ENCODE measurements at places on chromosomes 1 and 21.

- peak; percentile 90 for DNase-seq
These were observed 17.2 kb downstream of the NFYC start for GRCh38 chr1:40708750-40709099.

DNA sequence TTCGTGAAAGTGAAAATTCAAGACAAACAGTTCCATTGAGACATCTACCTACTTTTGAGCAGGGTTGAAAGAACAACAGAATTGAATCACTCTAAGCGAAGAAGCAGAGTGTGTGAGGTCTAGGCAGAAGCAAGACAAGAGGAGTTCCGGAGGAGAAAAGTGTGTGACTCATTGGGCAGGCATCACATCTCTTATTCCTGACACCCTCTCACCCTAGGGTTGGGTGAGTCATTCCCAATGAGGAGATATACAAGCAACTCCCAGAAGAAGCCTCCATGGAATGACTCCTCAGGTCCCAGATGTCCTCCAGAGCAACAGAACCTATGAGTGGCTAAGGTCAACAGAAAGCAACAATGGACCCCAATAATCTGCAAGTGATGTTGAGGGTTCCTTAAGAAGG, 138.1 kb downstream of the TPR start:
- DNase-seq: no peak

DNA sequence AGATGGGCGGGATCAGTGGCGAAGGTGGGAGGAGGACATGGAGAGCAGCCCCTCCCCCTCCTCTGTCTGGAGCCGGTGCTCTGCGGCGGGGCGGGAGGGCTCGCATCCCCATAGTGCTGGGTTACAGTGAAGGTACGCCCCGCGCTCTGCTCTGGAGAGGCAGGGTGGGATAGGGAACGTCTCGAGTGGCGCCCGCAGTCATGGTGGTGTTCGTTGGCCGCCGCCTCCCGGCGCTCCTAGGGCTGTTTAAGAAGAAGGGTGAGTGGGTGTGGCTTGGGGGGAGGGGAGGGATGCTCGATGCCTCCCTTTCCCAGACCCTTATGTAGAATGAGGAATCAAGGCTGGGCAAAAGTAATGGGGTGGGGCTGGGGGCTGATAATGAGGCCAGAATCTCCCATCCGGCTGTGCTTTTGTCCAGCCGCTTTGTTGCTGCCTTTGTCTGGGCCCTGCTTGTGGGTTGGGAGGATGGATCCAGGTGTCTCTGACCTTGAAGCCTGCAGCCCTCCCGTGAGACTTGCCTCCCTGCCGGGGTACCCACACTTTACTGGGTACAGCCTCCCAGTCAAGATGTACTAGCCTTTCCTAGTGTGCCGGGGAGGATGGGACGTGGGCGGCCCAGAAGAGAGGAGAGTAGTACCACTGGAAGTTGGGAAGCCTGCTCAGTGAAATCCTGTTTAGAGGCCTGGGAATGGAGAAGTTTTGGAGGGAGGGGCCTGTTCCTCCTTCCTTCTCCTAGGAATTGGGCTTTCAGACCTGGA, 51.4 kb downstream of the YARS1 start:
- DNase-seq: no peak

- no peak for DNase-seq
These were observed 30.1 kb downstream of the SMYD2 start for GRCh38 chr1:214310777-214311690.

DNA sequence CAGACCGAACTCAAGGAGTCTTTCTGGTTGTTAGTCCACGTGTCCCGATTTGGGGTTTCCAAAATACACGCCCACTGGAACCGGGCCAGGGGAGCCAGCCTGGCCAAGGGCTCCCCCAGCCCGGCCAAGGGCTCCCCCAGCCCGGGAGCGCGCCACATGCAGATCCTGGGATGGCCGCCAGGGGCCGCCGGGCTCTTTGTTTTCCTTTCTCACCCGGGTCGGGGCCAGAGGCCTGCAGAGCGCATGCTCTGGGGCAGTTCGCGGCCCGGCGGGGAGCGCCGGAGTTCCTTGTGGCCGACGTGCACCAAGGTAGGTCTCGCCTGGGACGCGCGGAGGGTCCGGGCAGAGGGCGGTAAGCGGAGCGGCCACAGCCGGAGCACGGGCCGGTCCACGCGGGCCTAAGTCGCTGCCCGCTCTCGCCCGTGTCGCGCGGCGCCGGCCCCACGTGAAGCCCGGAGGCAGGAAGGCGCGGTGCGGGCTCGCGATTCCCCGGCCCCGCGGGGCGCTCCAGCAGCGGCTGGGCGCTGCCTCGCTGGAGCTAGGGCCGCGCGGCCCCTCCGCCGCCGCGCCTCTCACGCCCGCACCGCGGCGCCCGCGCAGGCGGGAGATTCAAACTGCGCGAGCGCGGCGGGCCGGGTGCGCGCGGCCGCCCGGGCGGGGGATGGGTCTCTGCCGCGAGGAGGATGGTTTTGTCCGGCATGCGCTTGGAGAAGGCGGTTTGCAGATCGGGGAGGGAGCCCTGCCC, 12.3 kb downstream of the RCC1 start:
- DNase-seq: peak; percentile 92

DNA sequence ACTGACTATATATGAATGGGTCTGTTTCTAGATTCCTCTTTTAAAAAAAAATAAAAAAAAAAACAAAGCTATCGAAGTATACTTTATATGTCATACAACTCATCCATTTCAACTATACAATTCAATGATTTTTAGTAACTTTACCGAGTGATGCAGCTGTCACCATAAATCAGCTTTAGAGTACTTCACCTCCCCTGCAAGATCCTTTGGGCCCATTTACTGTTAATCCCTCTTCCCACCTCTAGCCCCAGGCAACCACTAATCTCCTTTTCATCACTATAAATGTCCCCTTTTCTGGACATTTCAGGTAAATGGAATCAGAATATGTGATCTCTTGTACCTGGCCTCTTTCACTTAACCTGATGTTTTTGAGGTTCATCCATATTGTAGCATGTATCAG, 133.9 kb downstream of the PEX14 start:
- no peak for DNase-seq

DNA sequence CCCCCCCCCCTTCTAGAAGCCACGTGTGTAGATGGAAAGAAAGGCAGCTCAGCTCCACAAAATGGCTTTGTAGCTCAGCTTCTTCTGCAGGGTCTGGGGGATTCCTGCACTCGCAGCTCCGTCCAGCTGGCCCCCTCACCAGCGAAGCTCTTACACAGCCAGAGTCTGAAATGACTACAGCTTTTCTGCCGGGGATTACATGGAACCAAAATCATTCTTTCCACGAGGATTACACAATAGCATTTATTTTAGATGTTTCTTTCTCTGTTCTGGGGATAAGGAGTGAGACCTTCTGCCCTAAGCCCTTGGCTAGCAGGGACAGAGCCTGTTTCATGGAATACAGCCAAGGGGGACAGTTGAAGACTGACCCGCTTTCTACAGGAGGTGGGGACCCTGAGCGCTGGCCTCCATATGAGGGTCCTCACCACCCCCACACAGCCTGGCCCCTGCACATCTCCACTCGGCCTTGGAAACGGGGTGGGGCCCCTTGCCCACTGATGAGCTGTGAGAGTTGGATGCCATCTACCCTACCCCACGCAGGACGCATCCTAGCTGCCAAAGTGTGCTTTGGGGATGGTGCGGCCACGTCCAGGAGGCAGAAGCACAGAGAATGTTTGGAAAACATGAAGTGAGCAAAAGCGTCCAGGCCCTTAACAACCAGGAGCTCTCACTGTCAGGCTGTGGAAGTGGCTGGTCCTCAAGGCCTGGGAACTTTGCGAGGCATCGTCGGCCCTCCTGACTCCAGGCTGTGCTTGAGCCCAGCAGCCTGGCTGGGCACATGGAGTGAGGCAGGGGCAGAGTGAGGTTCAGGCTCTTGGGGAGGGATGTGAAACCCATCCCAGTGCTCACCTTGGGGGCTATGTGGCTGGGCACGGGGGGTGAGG, 14.5 kb downstream of the ACTRT2 start:
- no peak for DNase-seq

GRCh38 chr1:7680207-7680954, 90.7 kb upstream of the VAMP3 start:
- peak; percentile 33 for DNase-seq

GRCh38 chr1:63929106-63929478, 155.3 kb downstream of the ROR1 start:
- DNase-seq: no peak

DNA sequence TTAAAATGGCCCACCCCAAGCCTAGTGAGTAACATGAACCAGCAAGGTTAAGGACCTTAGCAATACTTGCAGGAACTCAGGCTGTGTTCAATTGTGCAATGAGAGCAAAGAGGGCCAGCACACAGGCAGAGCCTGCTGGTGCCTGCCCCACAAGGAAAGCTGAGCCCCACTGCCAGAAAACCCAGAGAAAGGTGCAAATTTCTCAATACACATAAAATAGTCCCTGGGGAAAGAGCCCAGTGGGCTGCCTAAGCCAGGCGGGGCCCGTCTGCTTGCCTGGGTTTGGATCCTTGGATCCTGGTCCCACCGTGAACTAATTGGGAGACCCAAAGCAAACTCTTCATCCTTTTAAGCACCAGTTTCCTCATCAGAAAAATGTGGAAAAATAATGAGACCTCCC, 128.5 kb upstream of the CACNA1E start:
- no peak for DNase-seq

DNA sequence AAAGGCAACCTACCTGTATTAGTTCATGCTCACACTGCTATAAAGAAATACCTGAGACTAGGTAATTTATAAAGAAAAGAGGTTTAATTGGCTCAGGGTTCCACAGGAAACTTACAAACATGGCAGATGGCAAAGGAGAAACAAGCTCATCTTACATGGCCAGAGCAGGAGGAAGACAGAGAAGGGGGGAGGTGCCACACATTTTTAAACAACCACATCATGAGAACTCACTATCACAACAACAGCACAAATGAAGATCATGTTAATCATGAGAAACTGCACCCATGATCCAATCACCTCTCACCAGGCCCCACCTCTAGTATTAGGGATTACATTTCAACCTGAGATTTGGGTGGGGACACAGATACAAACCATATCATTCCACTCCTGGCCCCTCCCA, 90.6 kb upstream of the KCTD3 start:
- no peak for DNase-seq

DNA sequence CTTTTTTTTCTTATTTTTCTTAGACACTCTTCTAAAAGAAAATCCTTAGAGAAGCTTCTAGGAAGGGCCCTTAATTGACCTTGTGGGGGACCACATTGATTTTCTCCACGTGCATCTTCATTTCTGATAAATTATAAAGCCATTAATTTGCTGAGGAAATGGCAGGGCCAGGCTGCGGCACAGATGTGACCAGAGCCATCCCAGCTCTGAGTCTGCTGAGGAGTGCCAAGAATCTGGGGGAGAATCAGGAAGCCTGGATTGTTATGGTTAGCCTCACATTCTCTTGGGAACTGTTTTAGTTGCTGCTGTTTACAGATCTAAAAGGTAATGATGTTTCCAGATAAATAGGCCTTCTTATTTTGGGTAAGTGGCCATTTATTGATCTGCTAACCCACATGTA, 16.2 kb downstream of the PROX1 start:
- DNase-seq: no peak

DNA sequence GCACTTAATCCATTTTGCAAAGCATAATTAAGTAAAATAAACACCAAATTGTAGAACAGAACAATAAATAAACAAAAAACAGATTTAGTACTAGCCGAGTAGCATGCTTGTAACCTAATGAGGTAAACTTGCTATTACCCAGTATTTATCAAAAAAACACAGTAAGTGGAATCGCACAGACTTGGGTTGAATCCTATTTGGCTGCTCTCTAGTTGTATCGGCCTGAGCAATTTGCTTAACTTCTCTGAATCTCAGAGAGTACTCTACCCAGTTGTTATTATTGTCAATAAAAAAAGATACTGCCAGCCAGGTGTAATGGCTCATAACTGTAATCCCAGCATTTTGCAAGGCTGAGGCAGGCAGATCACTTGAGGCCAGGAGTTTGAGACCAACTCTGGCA, 664.3 kb downstream of the ADGRL2 start:
- no peak for DNase-seq

DNA sequence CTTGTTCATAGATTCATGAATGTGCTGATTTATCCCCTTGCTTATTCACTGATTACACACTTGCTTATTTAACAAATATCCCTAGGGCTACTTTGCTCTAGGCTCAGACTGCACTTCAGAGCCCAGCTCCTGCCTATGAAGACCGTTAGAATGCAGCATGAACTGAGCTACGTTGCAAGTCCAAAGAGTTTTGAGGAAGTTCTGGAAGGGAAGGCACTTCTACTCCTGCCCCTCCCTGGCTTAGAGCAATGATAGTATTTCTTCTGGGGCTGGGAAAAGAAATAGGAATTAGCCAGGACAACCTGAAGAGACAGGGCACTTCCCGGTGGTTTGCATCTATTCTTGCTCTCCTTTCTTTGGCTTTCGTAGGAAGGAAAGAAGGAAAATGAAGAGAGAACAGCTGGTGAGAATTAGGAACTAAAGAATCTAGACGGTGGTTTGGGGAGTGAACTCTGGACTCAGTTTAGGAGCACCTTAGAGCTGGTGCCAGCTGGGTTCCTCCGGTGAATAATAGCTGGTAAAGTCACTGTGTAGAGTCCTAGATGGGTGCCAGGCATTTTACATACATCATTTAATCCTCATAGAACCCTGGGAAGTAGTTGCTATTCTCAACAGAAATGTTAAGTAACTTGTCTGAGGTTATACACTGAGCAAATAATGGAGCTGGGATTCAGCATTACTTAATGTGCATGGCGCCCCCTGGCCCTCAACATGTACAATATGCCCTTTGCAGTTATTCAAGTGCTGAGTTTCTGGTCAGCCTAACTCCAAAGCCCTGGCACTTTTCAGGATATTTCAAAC, 65.9 kb downstream of the NDUFS5 start:
- peak; percentile 93 for DNase-seq

- DNase-seq: no peak
These were observed 7.0 kb downstream of the KRTAP15-1 start for GRCh38 chr21:30447056-30447455.

All from hematopoietic multipotent progenitor cell treated with erythropoietin and hydrocortisone succinate and interleukin-3 and kit ligand, for 6 days (in vitro differentiated cells).